ENCODE measurements at places on chromosomes 12 and 14.

- DNase-seq, result peak; percentile 88
Measured at GRCh38 chr14:32202998-32203882, at the start of gene RNU6-8. Gene RNU6-8, minus strand, starts transcription at chr14:32203269.

DNA sequence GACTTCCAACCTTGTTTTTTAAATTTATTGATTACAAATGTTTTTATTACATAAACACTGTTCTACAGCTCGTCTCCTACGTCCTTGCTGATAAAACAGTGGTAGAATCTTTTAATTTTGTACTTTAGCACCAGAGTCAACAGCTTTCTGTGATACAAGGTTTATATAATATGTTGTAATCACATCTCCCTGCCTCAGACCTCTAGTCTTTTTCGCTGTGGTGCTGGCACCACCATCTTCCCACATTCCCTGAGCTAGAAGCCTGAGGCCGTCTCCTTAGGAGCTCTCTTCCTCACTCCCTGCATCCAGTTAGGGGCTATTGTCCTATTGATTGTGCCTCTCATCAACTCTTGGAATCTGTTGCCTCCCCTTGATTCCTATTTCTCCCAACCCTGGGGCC, 17.1 kb downstream of the MTHFD1 start:
- no peak for DNase-seq

DNA sequence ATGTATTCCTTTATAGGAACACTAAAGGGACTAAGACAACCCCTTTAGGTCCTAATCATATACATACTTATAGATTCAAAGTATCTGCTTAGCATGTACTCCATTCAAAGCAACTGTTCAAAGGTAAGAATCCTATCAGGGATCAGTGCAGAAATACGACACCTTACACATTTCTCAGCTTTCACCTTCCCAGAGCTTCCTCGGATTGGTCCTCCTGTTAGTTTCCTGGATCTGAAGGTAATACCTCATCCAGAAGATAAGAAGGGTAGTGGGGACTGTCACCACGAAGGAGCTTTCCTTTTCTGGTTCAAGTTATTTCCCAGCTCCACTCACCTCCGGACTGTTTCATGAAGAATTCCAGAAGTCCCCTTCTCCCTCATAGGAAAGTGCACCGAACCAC, 38.0 kb downstream of the RCOR1 start:
- no peak for DNase-seq

GRCh38 chr14:100542619-100543205, 44.5 kb downstream of the BEGAIN start:
- no peak for DNase-seq

DNA sequence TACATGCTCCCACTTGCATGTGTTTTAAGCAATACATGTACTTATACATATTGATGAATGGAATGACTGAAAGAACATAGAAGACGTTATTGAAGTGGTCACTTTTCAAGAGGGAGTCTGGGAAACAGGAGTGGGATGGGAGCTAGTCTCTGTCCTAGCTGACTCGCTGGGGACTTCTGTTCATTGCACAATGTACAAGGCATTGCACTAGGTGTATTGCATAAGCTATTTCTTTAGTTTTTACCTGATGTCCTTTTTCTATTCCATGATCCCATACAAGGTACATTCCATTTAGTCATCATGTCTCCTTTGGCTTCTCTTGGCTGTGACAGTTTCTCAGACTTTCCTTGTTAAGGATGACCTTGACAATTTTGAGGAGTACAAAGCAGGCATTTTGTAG, 4.0 kb upstream of the MYO1H start:
- no peak for DNase-seq

DNA sequence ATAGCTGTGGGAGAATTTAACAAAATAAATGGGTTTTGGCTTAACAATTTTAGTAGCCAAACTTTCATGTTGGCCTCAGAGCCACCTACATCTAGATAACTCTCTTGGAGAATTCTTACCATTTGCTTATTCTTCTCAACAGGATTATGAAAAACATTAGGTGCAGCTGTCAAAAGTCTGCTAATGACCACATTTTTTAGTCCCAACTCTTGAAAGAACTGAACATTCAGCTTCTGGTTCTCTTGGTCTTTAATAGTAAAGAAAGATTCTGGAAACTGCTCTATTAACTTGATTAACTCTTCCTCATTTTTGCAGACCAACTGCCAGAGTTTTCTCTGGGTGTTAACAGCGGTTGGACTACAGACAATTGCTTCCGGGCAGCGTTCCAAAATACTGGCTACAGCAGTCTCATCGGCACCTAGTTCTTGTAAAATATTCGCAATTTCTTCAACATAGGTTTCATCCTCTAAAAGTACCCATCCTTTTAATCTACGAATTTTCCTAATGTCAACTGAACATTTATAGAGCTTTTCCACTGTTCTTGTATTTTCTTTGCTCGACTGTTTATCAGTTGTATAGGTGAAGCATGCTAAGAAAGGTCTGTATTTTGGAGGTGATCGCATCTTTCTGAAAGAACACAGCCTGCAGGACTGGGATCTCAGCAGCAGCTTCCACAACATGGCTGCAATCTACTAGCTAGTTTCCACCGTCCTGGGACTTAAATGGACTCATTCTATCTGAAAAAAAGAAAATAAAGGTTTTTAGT, 8.7 kb downstream of the MTERF2 start:
- peak; percentile 72 for DNase-seq

DNA sequence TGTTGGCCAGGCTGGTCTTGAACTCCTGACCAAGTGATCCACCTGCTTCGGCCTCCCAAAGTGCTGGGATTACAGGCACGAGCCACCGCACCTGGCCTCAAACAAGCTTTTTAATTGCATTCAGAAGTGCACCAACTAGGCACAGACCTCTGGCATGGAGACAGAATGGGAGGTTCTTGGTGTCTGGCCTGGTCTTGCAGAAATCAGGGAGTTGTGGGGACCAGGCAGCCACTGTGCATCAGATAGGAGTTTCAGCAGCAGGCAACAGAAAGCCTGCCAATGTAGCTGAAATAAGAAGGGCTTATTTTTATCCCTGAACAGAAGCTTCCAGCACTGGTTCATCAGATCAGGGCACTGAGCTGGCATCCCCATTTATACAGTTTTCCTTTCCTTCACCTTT, 22.2 kb upstream of the TCL1B start:
- no peak for DNase-seq

DNA sequence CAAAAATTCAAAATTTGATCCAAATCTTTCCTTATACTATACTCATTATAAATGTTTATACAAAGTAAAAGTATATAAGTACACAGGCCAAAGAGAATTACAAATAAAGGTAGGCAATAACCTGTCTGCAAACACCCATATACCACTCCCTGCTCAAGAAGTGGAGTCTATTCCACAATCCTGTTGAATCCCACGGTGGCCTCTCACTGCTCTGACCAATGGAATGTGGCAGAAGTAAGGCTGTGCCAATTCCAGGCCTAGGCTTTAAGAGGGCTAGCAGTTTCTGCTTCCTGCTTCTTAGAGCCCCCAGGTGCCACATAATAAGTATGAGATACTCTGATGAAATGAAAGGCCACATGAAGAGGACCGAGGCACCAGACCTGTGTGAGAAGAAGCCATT, 79.8 kb upstream of the CFL2 start:
- DNase-seq, result no peak

DNA sequence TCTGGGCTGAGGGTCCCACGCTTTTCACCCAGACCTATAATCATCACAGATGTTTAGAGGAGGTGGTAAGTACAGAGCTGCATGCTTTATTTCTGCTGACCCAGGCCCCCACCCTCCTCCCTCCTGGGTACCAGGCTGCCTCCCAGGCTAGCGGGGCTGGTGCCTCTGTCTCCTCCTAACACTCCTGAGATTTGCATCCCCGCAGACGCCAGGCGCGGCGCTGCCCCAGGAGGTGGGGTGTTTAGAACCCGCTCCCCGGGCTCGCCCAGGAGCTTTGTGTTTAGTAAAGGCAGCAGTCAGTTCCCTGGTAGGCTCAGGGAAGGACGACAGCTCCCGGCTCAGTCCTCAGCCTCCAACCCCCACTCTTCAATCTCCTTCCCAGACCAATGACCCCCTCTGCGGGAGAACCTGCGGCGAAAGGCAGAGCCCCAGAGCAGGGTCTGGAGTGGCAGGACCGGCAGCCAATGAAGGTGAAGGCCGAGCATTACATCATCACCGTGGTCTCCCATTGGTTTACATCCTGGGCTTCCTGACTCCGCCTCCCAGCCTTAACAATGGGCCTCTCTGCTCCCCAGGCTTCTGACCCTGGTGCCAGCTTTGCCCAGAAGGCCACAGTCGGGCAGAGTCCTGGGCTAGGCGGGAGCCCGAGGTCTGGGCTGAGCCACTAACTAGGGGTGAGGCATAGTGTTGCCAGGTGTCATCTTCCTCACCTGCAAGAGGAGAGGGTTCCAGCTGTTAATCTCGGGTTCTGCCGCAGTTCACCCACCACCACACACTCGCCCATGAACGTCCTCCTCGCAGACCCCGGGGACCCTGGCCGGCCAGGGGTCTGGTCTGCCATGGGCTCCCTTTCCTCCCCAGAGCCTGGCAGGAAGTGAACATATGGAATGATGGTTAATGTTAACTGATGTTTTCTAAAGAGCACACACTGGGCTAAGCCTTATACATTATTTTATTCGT, 57.5 kb downstream of the CALM1 start:
- peak; percentile 88 for DNase-seq

DNA sequence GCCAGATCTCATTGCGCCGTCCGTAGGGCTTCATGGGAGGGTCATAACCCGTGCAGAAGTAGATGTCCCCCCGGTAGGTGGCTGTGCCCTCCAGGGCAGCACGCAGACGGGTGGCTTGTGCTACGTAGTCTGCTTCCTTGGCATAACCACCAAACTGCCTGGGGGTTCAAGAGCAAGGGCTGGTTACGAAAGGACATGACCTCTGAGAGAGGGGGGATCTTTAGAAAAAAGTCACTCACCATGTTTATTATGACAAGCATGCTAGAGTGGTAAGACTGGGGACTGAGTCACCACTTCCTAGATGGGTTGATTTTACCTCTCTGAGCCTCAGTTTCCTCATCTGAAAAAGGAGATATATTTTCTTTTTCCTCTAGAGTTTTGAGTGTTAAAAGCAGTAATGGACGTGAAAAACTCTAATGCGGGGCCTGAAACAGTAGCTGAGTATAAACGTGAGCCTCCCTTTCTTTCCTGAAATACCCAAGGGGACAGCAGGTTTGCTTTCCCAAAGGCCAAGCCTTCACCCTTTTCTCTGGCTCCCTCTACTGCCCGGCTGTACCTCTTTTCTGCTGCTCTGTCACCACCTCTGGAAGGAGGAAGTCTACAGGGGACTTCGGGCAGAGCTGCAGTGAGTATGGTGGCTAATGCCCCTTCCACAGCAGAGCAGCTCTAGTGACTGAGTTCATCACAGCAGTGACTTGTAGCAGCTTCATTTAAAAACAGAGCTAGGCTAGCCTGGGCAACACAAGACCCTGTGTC, 23.5 kb upstream of the GPRC5D start:
- peak; percentile 54 for DNase-seq

- no peak for DNase-seq
Measured at GRCh38 chr14:74360163-74360562, 11.9 kb downstream of the VRTN start.

- DNase-seq, result no peak
Measured at GRCh38 chr14:70755655-70756054, 53.7 kb downstream of the MAP3K9 start.

- DNase-seq, result peak; percentile 41
Measured at GRCh38 chr12:29032446-29032845, 116.6 kb upstream of the FAR2 start.

DNA sequence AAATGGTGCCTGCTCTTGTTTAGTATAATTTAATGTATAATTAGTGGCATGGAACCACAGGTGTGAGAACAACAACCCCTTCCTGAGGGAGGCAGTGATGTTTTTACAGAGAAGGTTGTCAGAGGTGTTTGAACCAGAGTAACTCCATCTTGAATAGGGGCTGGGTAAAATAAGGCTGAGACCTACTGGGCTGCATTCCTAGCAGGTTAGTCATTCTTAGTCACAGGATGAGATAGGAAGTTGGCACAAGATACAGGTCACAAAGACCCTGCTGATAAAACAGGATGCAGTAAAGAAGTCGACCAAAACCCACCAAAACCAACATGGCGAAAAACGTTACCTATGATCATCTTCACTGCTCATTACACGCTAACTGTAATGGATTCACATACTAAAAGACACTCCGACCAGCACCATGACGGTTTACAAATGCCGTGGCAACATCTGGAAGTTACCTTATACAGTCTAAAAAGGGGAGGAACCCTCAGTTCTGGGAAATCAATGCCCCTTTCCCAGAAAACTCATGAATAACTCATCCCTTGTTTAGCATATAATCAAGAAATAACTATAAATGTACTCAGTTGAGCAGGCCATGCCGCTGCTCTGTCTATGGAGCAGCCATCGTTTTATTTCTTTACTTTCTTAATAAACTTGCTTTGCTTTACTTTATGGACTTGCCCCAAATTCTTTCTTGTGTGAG, 47.8 kb upstream of the LTA4H start:
- peak; percentile 38 for DNase-seq

DNA sequence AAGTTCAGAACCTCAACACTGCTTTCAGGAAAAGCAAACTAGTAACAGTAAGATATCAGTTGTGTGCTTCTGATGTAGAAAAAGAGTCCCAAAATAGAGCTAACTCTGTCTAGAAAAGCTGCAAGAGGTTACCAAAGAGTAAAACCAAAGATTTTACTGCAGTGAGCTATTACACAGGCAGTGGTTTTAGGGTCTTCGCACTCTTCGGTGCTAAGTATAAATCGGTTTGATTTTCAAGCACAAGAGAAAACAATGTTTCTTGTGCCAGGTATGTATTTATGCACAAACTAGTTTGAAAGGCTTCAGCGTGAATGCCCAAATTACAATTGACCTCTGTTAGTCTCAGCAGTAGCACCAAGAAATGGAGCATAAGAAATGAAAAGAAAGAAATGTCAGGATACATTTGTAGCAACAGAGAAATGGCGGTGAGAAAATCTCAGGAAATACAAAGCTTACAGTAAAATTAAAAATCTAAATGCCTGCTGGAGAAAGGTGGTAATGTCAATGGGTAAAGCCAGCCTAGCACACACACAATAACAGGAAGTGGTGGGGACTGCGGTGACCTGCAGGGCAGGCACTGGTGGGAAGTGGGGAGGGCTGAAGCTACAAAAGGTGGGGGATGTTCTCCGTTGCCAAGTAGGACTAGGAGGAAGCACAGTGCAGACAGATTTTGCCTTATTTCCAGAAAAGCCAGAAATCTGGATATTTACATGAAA, 18.0 kb upstream of the DYRK2 start:
- no peak for DNase-seq

Data from fibroblast of skin of right biceps (primary cell).